Erythroblast (primary cell): ENCODE measurements at places on chromosomes 13 and 19.

DNA sequence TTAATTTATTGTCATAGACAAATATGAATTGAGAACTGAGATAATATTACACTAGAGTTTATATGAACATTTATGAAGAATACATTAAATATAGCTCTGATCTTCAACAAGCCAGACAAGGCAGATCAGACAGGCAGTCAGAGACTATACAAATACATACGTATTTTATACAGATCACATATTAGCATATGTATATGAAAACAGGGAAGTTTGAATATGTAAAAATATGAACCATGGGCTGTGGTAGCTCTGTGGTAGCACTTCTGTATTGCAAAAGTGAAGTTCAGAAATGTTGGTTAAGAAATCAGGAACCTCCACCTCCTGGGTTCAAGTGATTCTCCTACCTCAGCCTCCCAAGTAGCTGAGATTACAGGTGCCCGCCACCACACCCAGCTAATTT, 20.7 kb downstream of the GPR180 start:
- DNase-seq = no peak

GRCh38 chr19:6590258-6590826, 608 bp downstream of the CD70 start:
- DNase-seq = no peak

GRCh38 chr19:47643281-47643680, 34.3 kb downstream of the BICRA start:
- DNase-seq = no peak

DNA sequence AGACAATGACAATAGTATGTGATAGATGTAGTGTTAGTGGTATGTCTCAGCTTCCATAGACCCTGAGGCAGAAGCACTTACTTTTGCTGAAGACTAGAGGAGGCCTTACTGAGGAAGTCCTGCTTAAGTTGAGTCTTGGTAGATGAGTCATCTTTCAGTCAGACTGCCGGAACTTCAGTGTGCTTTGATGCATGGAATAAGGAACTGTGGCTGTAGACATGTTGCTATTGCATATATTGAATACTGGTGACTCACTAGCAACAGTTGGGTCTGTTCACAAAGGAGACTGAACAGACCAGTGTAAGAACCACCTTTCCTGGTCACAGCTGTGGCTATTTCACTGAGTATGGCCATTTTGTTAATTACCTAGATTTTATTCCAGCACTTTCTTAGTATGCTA, 1000.6 kb downstream of the OLFM4 start:
- no peak for DNase-seq

GRCh38 chr13:73223372-73223781, 164.6 kb downstream of the KLF5 start:
- no peak for DNase-seq

GRCh38 chr13:41386211-41386610, 71.1 kb upstream of the RGCC start:
- no peak for DNase-seq

GRCh38 chr13:51666374-51666773, 82.1 kb downstream of the WDFY2 start:
- no peak for DNase-seq

GRCh38 chr19:23470873-23471545, 75.7 kb upstream of the ZNF91 start:
- no peak for DNase-seq

DNA sequence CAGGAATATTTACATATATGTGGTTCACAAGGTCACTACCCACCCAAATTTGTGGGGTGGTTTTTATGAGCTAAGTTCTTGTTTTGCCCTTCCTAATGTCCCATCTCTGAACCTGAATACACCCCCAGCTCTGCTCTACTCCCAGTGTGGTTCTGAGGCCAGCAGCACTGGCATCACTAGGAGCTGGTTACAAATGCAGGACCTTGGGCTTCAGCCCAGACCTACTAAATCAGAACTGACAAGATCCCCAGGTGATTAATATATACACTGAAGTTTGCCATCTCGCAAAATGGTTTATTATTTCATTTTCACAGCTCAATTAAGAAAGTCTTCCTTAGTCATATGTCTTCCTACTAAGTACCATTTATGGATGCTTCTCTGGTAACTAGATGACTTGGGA, 67.9 kb downstream of the FOXO1 start:
- no peak for DNase-seq

GRCh38 chr19:41626278-41626677, 596 bp downstream of the CEACAM4 start:
- DNase-seq = no peak

- DNase-seq = peak; percentile 17
Measured at GRCh38 chr13:82758044-82758443, 1124.2 kb downstream of the SLITRK1 start.

- peak; percentile 47 for DNase-seq
Measured at GRCh38 chr13:30394751-30395191, 27.5 kb upstream of the UBE2L5 start.

DNA sequence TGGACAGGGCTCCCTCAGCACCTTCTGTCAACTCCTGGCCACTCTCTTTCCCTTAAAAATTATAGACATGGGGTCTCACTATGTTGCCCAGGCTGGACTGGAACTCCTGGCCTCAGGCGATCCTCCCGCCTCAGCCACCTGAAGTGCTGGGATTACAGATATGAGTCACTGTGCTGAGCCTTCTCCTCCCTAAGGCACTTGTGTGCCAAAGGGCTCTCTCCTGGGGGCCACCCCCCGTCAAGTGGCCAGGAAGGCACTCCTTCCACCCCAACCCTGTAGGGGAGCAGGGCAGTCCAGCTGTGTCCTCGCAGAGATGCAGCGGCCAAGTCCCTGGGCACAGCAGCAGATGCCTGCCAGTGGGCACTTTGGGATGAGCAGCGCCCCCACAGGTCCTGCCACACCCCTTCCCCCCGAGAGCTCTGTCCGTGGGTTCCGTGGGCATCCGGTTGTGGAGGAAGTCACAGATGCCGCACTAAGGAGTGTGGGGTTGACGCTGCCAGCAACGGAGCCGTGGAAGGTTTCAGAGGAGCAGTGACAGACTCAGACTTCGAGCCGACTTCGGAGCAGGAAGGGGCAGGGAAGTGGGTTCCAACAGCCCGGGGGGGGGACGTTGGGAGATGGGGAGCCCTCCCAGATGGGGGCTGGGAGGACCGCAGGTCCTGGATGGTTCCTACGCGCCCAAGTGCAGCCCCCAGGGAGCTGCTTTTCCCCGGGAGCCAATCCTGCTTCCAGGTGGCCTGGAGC, 3.3 kb upstream of the UQCR11 start:
- no peak for DNase-seq

DNA sequence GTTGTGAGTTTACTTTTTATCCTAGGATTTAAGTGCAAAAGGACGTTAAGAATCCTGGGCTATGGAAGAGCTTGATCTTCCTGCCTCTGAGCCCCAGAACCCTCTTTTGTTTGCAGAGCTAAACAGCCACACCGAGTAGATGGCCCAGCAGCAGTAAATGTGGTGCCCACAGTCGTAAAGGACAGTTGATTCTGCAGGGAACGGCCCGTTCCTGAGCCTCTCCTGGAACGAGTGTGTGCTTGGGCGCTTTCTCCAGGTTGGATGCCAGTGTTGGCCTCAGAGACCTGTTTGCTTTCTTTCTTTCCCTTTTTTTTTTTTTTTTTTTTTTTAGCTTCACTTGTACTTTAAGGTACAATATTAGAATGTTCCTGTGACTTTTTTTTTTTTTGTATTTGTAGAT, 41.7 kb downstream of the SPATA13 start:
- no peak for DNase-seq

DNA sequence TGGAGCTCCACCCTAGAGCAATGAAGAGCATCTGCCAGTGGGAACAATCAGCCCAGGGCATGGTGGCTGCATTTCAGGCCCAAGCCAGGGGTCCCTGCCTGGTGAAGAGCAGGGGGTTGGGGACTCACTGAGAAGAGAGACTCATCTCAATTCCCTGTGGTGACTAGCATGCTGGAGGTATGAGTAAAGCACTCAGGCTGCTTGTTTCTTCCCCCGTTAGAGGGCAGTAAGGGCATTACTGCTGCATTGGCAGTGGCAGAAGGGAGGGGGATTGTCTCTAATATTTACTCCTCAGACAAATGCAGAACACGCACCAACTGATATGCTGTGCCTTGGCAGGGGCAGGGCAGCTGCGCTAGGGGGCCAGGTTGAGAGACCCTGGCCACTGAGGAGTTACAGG, 329.1 kb downstream of the SLITRK5 start:
- DNase-seq = no peak

GRCh38 chr19:55647732-55648584, at the start of gene CCDC106:
Gene CCDC106, plus strand, starts transcription at chr19:55648212. Its CDS starts 835 bp downstream, at chr19:55649047.
- peak; percentile 58 for DNase-seq

DNA sequence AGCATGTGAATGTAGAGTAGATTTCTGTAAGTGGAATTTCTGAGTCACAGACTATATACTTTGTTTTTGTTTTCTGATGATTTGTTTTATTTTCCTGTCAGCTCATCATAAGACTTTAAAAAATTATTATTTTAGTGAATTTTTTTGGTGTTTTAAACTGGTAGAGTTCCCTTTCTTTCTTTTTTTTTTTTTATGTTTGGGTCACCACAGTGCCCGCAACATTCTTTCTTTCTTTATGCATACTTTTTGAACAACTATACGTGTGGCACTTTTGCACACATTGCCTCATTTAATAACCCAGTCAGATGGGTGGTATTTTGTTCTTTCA, 46.0 kb downstream of the WDFY2 start:
- no peak for DNase-seq

DNA sequence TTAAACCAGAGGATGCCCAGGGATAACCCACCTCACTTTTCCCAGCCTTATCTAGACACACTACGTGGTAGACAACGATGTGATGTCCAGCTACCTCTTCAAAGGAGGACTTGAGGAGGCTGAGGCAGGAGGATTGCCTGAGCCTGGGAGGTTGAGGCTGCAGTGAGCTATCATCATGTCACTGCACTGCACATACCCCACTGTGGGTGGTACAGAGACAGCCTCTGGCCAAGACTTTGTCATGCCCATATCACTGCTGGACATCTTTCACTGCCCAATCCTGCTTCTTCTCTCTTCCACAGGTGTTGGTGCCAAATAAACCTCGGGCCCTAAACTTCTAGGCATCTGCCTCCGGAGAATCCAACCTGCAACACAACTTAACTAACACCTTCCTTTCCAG, 85.8 kb downstream of the FAM216B start:
- DNase-seq = no peak

- no peak for DNase-seq
Measured at GRCh38 chr13:51502153-51502651, 49.4 kb upstream of the INTS6 start.

- no peak for DNase-seq
Measured at GRCh38 chr13:93368296-93368695, 141.7 kb downstream of the GPC6 start.

- no peak for DNase-seq
Measured at GRCh38 chr19:30249911-30250310, 122.3 kb upstream of the ZNF536 start.

- DNase-seq = peak; percentile 7
Measured at GRCh38 chr13:33799950-33800592, 17.9 kb upstream of the RFC3 start.

GRCh38 chr13:100657881-100658315, 16.7 kb downstream of the TMTC4 start:
- DNase-seq = no peak

DNA sequence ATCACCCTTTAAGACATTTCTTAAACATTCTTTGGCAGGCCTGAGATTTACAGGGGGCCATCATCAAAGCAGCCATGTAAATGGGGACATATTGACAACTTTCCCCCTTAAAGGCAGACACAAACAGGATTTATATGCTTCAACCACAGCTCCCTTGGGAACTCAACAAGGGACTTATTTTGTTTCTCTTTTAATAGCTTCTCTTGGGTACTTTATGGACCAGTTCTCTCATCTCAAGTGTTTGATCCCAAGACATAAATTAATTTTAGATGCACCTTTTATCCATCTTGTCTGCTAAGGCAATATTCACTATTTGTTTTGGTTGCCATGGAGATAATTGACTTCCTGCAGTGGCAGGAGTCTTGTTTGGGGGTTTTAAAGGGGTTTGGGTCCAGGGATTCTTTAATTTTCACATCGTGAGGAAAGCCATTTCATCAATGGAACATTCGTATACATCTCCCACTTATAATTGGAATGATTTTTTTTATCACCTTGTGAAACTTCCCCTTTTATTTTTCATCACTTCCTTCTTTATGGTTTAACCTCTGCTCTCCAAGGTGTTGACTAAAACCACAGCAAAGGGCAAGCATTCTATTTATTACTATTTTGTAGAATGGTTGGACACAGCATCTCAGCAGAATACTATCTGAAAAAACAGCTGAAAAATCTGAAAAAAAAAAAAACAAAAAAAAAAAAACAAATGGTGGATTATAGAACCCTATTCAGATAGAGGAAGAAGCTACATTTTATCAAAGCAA, 726.0 kb downstream of the DIAPH3 start:
- no peak for DNase-seq

DNA sequence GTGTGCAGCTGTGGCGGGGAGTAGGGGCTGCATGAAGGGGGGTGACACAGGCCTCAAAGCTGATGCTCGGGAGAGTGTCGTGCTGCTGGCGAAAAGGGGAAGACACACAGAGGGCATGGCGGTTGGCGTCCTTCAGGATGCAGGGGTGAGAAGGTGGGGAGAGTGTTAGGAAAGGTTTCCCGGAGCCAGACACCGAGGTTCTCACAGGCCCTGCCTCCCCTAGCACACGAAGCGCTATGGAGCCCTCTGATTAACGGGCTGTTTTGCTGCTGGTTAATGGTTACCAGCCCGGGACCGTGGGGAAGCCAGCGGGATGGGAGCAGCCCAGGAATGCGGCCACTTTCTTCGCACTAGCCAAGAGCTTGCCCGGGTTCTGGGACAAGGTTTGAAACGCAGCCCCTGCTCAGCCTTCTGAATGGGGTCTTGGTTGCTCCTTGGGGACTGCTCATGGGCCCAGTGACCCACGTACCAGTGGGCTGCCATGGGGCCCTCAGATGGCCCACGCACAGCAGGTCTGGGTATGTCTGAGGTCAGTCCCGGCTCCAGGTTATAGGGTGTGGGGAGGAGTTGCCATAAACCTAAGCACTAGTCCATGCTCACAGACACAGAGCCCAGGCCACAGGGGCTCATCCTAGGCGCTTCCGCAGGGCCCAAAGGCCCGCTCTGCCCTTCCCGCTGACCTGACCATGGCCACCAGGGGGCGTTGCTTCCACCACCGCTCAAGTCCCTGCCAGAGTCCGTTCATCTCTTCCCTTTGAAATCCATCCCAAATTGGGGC, 31.3 kb upstream of the ISYNA1 start:
- peak; percentile 79 for DNase-seq

DNA sequence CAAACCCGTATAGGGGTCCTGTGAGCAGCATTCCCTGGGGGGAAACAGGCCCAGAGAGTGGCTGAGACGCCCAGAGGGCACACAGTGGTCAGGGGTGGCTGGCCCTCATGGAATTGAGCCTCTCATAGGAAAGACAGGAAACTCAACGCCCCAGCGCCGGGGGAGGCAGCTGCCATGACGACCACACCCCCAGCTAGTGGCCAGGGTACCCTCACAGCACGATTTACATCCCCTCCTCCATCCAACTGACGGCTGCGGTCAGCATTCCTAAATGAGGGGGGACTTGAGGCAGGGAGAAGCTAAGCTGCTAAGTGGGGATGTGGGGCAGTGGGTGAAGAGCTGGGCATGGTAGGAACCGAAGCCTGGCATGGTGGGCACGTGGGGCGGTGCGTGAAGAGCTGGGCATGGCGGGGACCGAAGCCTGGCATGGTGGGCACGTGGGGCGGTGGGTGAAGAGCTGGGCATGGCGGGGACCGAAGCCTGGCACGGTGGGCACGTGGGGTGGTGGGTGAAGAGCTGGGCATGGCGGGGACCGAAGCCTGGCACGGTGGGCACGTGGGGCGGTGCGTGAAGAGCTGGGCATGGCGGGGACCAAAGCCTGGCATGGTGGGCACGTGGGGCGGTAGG, 10.0 kb downstream of the MED16 start:
- DNase-seq = no peak

GRCh38 chr13:110338441-110339101, 31.5 kb downstream of the COL4A2 start:
- DNase-seq = no peak

GRCh38 chr13:78102741-78103140, 184.1 kb upstream of the EDNRB start:
- no peak for DNase-seq
